ENCODE measurements at places on chromosomes 1 and 21. TPM values are rescaled to one million over a fixed set of nuclear protein-coding genes. Genes with fewer than 3 reads are reported as not detected.

GRCh38 chr1:113804421-113805255 lies 7.6 kb downstream of the RSBN1 start:
- no peak for DNase-seq

DNA sequence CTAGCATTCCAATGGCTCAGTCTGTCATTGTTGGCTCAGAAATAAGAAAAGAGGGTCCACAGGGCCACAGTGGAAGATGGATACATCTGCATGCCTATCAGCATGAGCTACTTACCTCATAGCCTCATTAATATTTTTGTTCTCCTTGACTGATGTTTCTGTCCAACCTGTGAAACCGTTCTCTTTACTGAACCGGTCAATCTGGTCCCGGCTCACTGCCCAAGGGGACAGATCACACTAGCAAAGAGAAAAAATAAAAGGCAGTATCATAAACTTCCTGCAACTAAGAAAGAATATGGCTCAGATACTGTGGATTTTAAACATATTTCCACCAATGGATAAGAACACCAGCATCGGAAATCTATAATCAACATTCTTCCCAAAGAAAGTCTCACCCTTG lies 4.7 kb downstream of the RAB29 start:
- no peak for DNase-seq

DNA sequence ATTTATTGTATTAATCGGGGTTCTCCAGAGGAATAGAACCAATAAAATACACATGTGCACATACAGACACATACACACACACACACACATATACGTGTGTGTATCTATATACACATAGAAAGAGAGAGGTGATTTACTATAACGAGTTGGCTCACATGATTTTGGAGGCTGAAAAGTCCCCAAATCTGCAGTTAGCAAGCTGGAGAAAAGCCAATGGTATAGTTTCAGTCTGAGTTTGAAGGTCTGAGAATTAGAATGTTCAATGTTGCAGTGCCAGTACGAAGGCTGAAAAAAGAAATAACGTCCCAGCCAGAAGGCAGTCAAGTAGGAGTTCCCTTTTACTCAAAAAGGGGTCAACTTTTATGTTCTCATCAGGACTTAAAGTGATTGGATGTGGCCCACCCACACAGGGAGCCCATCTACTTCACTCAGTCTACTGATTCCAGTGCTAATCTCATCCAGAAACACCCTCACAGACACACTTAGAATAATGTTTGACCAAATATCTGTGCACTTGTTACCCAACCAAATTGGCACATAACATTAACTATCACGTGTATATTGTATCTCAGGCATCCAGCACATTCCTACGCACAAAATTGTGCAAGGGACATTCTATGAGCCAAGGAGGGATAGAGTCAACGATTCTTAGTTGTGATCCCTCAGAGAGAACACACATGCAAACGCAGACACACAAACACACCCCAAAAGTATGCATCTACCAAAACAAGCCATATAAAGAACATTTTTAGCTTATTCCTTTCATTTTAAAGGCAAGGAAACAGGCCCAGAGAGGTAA lies 195.5 kb upstream of the DUSP10 start:
- DNase-seq = no peak

DNA sequence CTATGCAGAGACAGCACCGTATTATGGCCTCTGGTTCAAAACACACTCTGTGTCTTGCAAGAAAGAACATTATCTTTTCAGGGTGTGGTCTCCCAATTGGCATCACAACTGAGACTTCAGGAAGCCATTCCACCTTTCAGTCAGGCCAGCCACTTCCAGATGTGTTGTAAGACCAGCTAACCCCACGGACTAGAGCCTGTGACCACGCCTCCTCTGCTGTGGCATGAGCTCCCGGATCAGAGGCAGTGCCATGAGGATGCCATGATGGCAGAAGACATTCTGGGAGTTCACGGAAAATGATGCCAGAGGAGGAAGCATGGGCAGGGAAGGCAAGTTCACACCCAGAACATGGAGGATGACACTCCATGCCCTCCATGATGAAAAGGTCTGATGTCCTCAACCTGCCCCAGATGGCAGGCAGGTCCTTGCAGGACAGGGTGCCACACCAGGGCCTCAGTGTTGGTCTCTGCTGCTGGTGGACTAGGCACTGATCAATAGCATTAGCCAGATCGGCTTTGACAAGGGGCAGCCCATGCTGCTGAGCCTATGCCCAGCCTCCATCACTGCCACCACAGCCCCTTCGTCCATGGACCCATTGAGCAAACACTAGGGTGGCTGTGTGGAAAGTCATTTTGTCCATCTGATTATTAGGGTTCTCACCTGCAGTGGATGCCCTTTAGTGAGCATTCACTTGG lies 341.6 kb downstream of the MATN1 start:
- no peak for DNase-seq

DNA sequence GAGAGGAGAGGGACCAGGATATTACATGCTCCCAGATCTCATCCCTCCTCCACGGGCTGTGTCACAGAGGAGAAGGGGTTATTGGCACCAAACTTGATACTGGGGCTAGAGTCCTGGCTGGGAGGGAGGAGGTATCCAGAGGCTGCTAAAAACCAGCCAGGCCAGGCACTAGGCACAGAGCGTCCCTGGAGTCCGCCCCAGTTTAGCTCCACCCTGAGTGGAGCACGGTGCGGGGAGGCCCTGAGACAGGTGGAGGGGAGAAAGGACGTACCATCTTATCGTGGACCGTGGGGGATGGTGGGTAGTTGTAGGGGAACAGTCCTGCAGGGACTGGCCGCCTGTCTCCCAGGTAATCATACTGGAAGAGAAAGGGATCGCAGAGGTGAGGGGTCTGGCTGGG lies 42.7 kb upstream of the GOLT1A start:
- DNase-seq = no peak

- no peak for DNase-seq
Observed at GRCh38 chr1:154844297-154844681, 25.8 kb downstream of the KCNN3 start.

DNA sequence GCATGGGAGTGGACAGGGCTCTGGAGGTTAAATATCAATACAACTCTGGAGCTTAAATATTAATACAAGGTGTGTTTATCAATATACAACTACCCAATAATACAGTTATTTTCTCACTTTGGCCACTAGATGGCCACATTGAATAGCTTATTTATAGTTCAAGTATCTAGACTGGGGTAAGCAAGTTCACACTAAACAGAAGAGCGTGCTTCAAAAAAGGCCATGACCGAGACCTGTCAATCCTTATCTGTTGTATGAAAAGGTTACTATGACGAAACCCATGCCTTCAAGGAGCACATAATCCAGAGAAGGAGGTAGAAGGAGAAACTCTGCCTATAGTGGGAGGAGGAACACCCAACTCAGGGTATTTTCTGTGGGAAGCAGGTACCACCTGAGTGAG lies 29.1 kb downstream of the CHML start:
- DNase-seq = no peak

GRCh38 chr1:175073061-175073460 lies 5.4 kb downstream of the TNN start:
- DNase-seq = no peak

Gene GRIK1
- not detected for total RNA-seq

Gene GIPC2
- total RNA-seq = 0.10 TPM

Gene HJV
- total RNA-seq = not detected

Gene SPRR3
- total RNA-seq = not detected
